ENCODE measurements at places on chromosomes 12 and 14.
A peak's percentile ranks its signal among the peaks of the same experiment; 100 is the strongest.

- DNase-seq, result peak; percentile 93
Measured at GRCh38 chr12:57280211-57281062, 29.4 kb upstream of the STAC3 start.

DNA sequence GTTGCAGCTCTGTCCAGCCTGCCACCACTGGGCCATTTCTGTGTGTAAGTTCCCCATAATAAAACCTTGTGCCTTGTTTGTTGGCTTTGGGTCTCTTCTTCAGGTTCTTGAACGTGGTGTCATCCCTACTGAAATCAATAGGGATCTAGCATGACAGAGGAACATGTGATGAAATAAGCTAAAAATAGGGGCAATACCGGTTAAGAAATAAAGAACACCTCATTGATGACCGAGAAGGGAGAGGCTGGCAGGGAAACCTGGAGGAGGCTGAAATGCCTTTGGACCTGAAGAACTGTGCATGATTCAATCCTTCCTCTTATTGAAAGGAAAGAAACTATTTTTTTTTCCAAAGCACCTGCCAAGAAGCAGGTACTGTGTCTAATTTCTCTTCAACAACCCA lies 172.3 kb downstream of the PPM1H start:
- DNase-seq, result no peak

DNA sequence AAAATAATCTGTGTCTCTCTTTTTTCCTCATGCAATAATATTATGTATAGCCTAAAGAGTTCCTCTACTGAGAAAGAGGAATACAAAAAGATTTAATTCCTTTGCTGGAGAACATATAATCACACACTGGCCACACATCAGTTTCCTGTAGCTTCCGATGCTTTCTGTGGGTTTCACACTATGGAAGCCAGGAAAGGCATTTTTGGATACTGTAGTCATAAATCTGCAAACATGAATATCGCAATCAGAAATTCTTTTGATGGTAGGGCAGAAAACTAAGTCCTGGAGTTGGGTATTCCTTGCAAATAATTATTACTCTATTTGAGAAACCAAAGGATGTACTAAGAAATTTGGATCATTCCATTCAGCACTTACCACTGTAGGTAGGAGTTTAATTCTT lies 260.0 kb downstream of the ACSS3 start:
- DNase-seq, result peak; percentile 51

GRCh38 chr12:77058740-77059139 lies 6.6 kb downstream of the E2F7 start:
- DNase-seq, result peak; percentile 33

GRCh38 chr12:19074700-19075099 lies 54.8 kb upstream of the PLEKHA5 start:
- peak; percentile 41 for DNase-seq

- DNase-seq, result no peak
Measured at GRCh38 chr14:60204843-60205774, 39.9 kb upstream of the DHRS7 start.

GRCh38 chr14:62158779-62159178 lies 396.6 kb downstream of the SNAPC1 start:
- DNase-seq, result no peak

- DNase-seq, result no peak
Measured at GRCh38 chr14:76846331-76847047, 20.3 kb downstream of the LRRC74A start.

DNA sequence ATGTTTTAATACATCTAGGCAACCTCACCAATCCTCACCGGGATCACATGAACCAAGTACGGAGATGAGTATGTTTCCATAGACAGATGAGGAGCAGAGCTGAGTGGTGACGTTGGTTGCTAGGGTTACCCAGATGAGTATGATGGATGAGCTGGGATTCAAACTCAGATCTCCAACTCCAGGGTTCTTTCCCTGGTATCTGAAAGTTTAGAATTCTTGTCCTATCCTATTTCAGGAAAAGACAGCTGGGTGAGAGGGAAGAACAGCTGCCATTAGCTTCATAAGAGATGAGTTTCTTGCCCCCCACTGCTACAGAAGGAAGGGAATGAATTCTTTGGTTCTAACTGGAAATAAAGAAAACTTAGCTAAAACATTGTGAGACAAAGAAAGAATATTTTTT lies 728.9 kb upstream of the TBX3 start:
- no peak for DNase-seq

DNA sequence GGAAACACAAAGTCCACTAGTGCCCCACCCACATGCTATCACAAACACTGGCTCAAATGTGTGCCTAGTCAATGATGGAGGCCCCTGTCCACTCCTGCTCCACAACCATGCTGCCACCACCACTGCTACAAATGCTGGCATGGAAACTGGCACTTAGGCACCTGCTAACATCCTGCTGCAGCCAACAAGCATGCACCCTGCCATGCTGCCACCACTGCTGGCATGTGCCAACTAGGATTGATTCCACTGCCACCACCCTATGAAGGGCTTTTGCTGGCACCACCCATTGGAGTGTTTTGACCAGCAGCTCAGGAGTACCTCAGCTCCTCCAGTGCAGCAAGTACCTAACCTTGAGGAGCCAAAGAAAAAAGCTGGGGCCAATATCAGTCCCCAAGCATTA lies 236.6 kb downstream of the CCDC59 start:
- DNase-seq, result no peak

GRCh38 chr12:2902272-2902880 lies 11.7 kb downstream of the TULP3 start:
- peak; percentile 83 for DNase-seq

DNA sequence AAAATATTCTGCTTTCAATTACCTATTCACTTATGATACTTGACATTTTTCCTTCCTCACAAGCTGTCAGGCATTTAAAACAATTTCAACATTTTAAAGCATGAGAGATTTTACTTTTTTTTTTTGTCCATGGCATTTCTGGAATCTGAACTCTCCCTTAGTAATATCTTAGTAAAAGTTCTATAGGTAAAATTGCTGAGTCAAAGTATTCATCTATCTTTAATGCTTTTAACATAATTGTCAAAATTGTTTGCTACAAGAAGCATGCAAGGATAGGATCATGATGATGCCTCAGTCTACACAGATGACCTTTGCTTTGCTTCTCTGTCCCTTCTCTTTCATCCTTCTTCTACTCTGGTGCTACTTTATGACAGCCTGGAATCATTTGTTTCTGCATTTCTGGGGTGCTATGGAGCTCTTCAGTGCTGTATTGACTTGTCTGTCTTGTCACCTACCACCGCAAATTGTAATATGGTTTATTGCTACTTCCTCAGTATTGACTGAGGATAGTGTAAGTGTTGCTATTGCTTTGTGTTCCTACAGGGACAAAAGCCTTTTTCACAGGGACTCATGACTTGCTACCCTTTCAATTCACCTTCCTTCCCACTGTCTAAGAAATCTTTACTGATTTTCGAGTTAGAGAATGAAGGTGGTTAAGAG lies 589.8 kb upstream of the ATP2B1 start:
- DNase-seq, result peak; percentile 13

- no peak for DNase-seq
Measured at GRCh38 chr14:76654573-76655108, 106.6 kb upstream of the VASH1 start.

DNA sequence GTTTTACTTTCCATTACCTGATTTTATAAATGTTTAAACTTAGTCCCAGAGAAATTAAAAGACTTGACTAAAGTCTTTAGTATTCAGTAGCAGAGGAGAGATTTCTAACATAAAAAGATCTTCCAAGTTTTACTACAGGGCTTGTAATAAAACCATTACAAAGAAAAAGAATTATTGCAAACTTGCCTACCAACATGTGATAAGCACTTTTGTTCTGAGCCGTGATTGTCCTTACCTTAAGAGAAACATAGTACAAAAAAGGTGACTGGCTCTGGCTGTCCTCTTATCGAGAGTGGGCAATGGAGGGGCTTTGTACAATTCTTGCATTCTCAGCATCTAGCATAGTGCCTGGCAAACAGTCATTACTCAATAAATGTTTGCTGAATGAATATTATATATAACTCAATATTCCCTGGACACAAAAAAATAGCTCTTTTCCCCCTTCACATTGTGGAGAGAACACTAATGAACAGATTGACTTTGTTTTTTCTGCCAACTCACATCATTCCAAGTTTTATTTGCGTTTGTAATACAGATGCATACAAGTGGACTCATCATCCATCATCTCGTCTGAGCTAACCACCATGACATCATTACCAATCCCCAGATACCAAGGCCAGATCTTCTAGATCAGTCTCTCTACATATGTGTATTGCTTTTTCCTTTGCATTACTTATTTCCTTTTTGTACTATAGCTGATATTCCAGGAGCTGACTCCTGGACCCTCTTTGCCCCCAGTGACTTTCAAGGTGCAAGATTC lies 192.8 kb upstream of the EEA1 start:
- DNase-seq, result peak; percentile 74

- DNase-seq, result peak; percentile 72
Measured at GRCh38 chr14:50001151-50001998, 108.5 kb downstream of the ARF6 start.

GRCh38 chr12:12503384-12504078 lies 59.1 kb downstream of the DUSP16 start:
- no peak for DNase-seq

DNA sequence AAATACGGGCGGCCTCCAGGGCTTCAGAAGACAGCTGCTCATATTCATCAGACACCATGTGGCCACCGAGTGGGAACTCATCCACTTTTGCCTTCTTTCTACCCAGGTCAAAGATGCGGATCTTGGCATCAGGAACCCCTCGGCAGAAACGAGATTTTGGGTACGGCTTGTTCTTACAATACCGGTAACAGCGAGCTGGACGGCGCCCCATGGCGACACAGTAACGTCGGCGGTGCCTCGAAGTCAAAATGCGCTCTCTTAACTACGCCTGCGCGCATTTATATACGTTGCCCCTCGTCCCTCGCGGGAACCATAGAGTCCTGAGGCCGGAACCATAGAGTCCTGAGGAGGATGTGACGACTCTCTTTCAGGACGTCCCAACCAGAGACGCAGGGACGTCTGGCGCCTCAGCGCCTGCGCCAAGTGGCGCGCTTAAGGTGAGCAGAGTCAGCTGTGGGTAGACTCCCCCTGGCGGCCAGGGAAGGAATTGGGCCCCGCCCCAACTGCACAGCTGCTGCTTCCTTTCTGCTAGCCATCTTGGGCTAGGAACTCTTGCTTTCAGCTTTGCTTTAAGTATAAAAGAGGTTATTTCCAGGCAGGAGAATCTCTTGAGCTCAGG lies at the start of gene RPL10L:
Gene RPL10L, minus strand, starts transcription at position 256 of the 619 bp plus-strand sequence. Its CDS starts 45 bp downstream, at position 211.
- DNase-seq, result no peak

GRCh38 chr12:113242560-113242959 lies 21.3 kb downstream of the TPCN1 start:
- no peak for DNase-seq

DNA sequence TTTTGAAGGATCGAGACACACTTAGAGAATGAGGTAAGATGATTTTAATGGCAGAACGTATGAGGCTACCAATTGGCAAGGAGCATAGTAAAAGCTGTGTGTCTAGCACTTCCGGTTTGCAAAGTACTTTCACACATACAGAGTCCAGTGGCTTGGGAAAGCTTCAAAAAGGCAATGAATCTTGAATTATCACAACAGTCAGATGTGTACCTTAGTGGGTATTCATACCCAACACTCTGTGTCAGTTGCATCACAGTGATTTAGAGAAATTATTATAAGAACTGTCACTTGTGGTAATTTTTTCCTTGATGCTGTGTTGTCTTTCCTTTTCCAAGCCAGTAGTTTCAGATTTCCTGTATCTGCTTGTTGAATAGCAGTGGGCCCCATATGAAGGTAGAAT lies 424.1 kb downstream of the PCNX1 start:
- no peak for DNase-seq

- DNase-seq, result no peak
Measured at GRCh38 chr12:113260127-113260526, 38.9 kb downstream of the TPCN1 start.

- peak; percentile 34 for DNase-seq
Measured at GRCh38 chr12:100077367-100077766, 65.3 kb downstream of the BLTP3B start.

- no peak for DNase-seq
Measured at GRCh38 chr12:110431957-110432587, 18.1 kb downstream of the ARPC3 start.

- peak; percentile 75 for DNase-seq
Measured at GRCh38 chr14:102320033-102320660, 601 bp downstream of the ZNF839 start.

DNA sequence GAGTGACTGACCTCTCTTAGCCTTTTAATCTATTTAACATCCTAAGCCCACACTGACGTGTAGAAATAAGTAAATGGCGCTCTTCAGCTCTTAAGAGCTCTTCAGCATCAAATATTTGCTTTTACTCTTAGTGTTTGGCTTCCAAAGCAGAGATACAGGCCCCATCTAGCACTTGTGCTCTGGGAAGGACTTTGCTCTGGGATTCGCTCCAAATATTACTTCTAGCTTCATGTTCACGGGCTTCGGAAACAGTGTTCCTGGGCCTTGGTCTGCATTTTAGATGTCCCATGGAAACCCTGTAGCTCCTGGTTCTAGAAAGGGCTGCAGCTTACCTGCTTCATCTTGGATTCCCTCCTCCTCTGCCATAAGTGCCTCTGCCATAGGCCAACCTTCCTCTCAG lies 2.7 kb upstream of the NKX2-8 start:
- no peak for DNase-seq

GRCh38 chr12:92571844-92572543 lies 130.8 kb upstream of the PLEKHG7 start:
- DNase-seq, result no peak

DNA sequence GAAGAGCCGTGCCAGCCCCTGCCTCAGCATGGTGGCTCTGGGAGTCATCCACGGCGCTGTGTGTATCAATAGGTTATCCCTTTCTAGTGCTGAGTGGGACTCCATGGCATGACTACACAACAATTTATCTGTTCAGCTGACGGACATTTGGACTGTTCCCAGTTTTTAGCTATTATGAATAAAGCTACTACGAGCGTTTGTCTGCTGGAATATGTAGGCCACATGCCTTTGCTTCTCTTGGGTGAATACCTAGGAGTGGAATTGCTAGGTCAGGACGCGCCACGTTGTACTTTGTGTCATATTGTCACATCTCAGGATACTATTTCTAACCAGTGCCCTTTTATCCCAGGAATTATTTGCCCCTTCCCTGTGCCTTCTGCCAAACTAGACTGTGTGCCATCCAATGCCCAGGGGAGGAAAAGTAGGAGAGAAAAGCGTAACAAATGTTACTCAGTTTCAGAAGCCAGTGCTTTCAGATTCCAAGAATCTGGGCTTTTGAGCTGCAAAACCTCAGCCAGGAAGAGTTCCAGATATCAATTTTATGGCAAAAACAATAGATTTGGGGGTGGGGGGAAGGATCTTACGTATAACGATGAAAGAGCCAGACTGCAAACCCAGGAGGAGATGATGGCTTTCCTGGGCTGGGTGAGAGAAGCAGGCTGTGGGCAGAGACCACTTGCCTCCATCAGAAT lies 62.5 kb upstream of the NCOR2 start:
- no peak for DNase-seq

DNA sequence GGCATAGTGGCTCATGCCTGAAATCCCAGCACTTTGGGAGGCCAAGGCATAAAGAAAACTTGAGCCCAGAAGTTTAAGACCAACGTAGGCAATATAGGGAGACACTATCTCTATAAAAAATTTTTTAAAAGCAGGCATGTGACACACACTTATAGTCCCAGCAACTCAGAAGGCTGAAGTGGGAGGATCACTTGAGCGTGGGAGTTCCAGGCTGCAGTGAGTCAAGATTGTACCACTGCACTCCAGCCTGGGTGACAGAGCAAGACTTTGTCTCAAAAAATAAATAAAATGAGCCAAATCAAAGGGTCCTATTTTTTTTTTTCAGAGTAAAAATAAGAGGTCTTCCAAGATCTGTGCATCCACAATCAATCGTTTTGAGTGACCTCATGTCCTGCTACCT lies 237.6 kb downstream of the SLC16A7 start:
- no peak for DNase-seq
